Pancreas (tissue), 10 donors: ENCODE measurements at places on chromosomes 5 and 9. TPM values are rescaled to one million over a fixed set of nuclear protein-coding genes. Genes with fewer than 3 reads are reported as not detected.

DNA sequence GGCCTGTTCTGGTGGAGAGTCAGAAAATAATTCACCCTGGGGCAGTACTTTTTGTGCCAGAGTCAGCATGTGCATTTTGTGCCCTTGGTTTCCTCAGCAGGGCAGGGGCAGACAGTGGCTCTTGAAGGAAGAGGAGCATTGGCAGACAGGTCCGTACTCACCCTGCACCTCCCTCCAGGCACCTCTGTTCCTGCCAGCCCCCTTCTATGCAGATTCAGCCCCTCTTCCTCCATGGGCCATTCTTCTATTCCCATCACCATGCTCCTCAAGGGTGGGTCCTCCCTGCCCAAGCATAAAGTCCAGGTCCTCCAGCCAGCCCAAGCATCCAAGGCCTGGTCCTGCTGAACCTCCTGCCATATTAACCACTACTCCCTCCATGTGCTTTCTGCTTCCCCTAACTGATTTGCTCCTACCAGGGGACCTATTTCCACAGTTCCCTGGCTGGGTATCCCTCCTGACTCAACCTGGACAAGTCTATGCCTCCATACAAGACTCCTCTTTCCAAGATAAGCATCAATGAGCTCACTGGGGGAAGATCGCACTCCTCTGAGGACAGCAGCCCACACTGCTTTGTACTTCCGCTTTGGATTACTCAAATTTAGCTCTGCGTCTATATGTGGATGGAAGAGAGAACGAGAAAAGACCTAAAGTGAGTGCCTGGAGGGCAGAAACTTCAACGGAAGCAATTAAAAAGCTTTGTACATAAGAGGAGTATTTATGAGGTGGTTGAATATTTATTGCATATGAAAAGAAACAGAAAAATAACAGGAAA, 9.3 kb upstream of the ACSL6 start:
- peak; percentile 2 for DNase-seq
- H3K4me1 ChIP-seq: no peaks in the 10 kb centered on the region
- H3K27me3 ChIP-seq: no peaks in the 10 kb centered on the region
- no peak overlapping the region for H3K4me3 ChIP-seq
- H3K36me3 ChIP-seq: no peaks in the 10 kb centered on the region
- no peak overlapping the region for H3K27ac ChIP-seq

The LHX6 gene
- 1.7 TPM for polyA plus RNA-seq

- no peak overlapping the region for H3K4me3 ChIP-seq
- no peaks in the 10 kb centered on the region for H3K27me3 ChIP-seq
- peak; percentile 30 for DNase-seq
- no peaks in the 10 kb centered on the region for H3K36me3 ChIP-seq
Measured at GRCh38 chr5:71748360-71748759, 29.3 kb downstream of the CARTPT start.

DNA sequence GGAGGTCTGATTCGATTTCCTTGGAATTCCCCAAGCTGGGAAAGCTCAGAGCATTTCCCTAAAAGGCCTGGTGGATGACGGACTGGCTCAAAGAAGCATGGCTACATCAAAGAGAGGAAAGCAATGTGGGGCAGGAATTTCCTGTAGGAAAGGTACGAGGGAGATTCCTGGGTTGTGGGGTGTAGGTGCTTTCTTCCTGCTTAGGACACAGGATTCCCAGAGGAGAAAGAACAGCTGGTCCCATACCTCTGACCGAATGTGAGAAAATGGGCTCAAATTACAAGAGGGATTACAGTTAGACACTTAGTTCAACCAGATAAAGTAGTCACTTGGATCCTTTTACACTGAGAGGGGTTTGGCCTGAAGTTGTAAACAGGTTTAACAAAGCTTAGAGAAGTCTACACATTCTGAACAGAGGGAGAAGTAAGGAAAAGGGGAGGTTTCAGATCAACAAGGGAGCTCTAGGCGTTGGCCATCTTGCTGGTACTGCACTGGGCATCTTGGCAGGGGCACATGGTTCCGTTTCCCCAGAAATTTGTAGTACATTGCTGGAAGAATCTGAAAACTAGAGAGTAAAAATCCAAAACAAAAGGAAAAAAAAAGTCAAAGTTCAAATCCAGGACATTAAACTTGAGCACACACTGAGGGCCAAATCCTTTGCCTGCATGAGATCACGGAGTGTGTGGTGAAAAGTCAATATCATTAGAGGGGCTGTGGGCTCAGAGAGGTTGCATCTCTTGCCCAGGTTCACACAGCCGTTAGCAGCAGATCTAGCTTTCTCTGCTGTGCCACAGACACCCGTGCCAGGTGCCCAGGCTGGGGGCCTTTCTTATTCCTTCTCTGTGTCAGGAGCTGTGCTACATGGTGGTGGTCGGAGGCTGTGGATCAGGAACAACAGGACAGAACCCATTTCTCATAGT, 171.3 kb downstream of the RGS3 start:
- no peak overlapping the region for H3K4me3 ChIP-seq
- H3K27ac ChIP-seq: no peak overlapping the region
- no peaks in the 10 kb centered on the region for H3K27me3 ChIP-seq
- H3K36me3 ChIP-seq: no peaks in the 10 kb centered on the region

DNA sequence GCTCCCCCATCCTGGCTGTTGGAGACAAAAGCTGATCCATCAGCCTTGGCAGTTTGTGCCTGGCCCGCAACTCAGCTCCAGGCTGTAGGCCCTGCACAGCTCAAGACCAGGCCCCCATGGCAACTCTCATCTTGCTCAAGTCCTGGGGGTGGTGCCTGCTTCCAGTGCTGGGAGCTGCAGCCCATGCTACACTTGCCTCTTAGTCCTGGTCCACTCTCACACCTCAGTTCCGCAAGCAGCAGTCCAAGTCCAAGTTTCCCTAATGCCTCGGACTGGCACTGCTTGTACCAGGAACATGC, 14.2 kb downstream of the AHRR start:
- H3K4me1 ChIP-seq: no peaks in the 10 kb centered on the region
- H3K27ac ChIP-seq: no peak overlapping the region
- DNase-seq: no peak

GRCh38 chr5:40678460-40679147, 1.1 kb upstream of the PTGER4 start:
- DNase-seq: no peak
- H3K27ac ChIP-seq: peak overlapping the region; percentile 66
- no peaks in the 10 kb centered on the region for H3K27me3 ChIP-seq
- H3K36me3 ChIP-seq: no peaks in the 10 kb centered on the region
- H3K4me1 ChIP-seq: no peaks in the 10 kb centered on the region

DNA sequence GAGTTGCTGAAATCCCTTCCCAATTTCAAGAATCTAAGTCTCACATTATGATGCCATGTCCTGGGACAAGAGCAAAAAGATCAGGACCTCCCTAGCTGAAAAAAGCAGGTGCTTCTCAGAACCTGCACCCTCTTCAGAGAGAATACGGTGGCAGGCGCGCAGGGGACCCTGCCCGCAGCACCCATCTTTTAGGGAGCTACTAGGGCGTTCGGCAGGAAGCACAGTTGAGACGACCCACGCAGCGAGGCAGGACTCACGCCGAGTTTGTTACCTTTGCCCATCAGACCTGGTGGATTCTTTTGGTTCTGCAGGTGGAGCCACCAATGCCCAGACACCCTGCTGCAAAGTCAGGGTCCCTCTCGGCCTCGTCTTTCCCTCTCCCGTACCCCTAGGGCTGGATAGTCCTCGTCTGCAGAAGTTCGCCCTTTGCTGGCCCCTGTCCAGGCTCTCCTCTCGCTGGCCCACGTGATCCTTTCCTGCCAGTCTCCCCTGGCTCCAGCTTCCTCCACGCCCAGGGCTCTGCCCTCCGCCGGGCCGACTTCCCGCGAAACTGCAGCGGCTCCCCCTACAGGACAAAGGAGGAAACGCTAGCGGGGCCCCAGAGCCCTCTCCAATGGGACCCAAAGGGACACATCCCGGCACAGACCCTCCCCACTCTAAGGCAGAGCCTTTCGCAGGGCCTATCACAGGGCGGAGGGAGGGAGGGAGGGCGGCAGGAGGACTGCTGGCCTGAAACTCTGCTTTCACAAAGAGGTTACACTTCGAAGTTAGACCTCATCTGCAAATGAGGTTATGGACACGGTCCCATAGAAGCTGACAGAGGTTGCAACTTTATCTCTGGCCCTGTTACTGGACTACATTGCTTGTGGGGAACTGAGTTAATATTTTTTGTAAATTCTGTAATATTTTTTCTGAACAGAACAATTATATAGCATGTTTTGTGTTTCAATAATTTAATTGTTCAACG, 28.8 kb downstream of the TMEM174 start:
- peak overlapping the region; percentile 24 for H3K4me3 ChIP-seq
- no peak overlapping the region for H3K27ac ChIP-seq
- H3K4me1 ChIP-seq: peaks cover 4% of the 10 kb centered on the region

DNA sequence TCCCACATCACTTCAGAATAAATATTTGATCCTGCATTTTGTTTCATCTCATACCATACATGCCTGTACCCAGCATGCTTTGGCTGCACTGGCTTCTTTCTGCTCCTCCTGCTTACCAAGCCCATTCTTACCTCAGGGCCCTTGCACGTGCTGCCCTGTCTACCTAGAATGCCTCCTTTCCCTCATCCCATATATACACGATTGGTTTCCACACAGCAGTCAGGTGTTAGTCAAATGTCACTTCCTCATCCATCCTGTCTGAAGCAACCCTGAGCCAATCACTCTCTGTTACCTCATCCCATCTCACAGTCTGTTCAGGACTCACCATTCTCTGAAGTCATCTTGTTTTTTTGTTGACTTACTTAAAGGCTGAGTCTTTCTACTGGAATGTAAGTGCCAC, 30.3 kb downstream of the CAST start:
- no peaks in the 10 kb centered on the region for H3K27me3 ChIP-seq
- H3K4me1 ChIP-seq: no peaks in the 10 kb centered on the region
- peaks cover 4% of the 10 kb centered on the region for H3K36me3 ChIP-seq
- no peak overlapping the region for H3K27ac ChIP-seq
- DNase-seq: no peak

DNA sequence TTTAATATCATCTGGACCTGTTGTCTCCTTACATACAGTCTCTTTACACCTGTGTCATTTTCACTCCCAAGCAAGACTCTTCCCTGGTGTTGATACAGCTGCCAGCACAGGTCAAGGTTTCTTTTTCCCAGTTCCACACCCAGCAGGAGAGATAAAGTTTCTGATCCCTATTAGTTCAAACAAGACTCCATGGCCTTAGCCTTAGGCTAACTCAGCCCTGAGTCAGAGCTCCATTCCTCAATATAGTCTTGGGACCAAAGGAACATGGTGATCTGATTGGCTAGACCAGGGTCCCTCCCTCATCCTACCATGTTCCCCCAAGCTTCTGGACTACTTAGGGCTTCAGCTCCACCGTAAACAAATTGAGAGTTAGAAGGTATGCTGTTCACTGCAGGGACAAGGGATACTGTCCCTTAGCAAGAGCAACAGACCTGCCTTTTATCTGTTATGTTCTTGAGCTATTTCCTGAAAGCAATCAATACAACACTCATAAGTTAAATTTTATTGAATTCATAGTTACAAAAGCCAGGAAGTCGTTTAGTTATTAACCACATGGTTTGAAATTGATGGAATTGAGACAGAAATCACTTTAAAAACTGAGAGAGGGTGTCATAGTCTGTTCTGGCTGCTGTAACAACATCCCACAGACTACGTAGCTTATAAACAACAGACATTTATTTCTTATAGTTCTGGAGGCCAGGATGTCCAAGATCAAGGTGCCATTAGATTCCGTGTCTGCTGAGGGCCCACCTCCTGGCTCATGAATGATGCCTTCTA, 20.5 kb downstream of the SLC1A1 start:
- no peaks in the 10 kb centered on the region for H3K36me3 ChIP-seq
- no peaks in the 10 kb centered on the region for H3K4me1 ChIP-seq
- H3K27ac ChIP-seq: no peak overlapping the region
- no peak overlapping the region for H3K4me3 ChIP-seq

The CDC20B gene
- not detected for polyA plus RNA-seq

The SPINK4 gene
- polyA plus RNA-seq: 9.2 TPM

- H3K4me1 ChIP-seq: no peaks in the 10 kb centered on the region
- no peaks in the 10 kb centered on the region for H3K27me3 ChIP-seq
- H3K27ac ChIP-seq: no peak overlapping the region
- no peak for DNase-seq
Measured at GRCh38 chr5:179368806-179369529, 23.7 kb upstream of the ADAMTS2 start.

The FOXE1 gene
- 0.16 TPM for polyA plus RNA-seq

DNA sequence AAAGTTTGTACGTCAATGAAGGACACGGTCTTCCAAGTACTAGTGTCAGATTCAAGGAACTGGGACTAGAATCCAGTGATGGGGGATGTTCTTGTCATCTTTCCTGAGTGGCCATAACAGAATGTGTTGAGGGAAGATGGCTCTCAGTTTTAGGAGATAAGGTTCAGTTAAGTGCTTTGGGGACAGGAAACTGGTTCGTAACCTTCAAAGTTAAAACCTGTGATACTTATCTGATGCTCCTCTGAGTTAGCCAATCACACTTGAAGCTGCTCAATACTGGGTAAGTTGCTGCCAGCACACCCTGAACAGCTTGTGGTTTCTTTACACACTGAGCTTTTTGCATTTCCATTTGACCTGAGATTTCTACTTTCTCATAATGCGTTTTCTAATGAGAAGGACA, 64.4 kb downstream of the PIK3R1 start:
- H3K27ac ChIP-seq: no peak overlapping the region
- H3K27me3 ChIP-seq: no peaks in the 10 kb centered on the region
- H3K36me3 ChIP-seq: no peaks in the 10 kb centered on the region
- no peak overlapping the region for H3K4me3 ChIP-seq

- H3K4me1 ChIP-seq: peaks cover 6% of the 10 kb centered on the region
- no peak overlapping the region for H3K4me3 ChIP-seq
- H3K36me3 ChIP-seq: no peaks in the 10 kb centered on the region
- H3K27me3 ChIP-seq: no peaks in the 10 kb centered on the region
- DNase-seq: no peak
Measured at GRCh38 chr5:165836046-165836445, 2330.6 kb downstream of the MAT2B start.
